ENCODE measurements at places on chromosomes 1 and 21. TPM values are rescaled to one million over a fixed set of nuclear protein-coding genes. Genes with fewer than 3 reads are reported as not detected.

DNA sequence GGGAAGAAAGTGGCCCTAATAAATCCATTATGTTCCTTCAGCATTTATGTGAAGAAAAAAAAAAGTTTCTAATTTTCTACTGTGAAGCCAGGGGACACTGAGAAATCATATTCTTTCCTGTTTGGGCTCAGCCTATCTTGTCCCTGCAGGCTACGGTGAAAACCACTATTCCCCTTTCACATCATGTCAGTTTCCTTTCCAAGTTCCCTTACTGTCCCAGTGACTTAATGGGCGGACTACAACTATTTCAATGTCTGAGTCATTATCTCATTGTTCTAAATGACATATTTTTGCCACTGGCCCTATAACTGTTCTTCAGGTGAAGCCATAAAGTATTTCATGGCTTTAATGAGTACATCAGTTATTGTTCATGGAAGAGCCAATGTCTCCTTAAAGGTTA, 71.3 kb upstream of the BEND5 start:
- no peak for DNase-seq

- DNase-seq, result no peak
Observed at GRCh38 chr1:225840713-225841112, 30.8 kb downstream of the EPHX1 start.

DNA sequence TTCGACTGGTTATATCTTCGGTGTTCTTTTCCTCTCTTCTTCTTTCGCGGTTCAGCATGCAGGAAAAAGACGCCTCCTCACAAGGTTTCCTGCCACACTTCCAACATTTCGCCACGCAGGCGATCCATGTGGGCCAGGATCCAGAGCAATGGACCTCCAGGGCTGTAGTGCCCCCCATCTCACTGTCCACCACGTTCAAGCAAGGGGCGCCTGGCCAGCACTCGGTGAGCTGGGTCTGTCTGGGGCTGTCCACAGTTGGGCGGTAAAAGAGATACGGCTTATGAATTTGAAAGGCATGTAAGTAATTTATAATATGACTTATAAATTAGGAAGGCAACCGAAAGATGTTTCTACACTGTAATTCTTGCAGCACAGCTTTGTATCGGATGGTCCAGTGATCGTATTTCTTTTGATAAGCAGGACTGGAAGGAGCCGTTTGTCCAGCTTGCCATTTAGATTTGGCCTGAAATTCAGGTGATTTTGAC, 334 bp downstream of the CTH start:
- no peak for DNase-seq

DNA sequence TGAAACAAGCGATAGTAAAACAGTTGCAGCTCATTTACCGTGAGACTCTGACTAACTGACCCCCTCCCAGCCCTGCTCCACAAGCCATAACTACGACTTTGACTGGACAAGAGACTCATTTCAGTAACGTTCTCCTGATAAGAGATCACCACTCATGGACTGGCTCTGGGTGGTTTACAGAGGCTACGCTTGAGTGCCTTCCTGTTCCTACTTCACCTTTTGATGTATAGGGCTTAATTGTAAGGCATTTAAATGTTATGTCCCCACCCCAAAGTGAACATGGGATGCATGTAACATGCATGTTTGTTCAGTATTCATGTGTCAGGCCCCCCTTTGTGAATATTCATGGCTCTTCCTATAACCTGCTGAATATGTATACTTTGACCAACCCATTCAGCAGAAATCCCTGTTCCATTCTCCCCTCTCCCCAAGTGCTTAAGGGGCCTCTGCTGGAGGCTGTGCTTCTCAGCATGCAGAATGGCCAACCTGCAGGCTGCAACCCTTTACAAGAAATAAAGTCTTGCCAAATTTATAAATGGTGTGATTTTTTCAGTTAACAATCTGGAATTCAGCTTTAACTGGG, 50.7 kb upstream of the SPOCD1 start:
- no peak for DNase-seq

DNA sequence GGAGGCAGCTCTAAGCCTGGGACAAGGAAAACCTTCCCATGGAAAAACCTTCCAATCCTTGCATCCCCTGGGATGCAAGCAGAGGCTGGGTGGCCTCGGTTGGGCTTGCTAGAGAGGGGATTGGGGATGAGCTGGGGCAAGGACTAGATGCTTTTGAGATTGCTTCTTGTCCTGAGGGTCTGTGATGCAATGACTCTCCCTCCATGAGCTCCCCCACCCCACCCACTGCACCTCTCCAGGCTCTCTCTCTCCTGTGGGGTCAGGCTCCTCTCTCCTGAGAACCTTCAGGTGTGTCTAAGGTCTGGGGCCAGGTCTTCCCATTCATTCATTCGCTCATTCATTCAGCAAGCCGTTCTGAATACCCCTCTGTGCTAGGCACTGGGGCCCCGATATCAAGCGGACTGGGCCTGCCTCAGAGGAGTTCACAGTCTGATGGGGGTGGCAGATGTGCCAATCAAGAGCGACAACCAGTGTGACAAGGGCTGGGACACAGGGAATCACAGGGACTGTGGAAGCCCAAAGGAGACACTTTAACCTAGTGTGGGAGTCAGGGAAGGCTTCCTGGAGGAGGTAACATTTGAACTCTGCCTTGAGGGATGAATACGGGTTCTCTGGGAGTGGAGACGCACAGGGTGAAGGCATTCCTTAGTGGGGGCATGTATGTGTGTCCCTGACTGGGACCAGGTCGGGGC, 6.5 kb downstream of the LDLRAD1 start:
- DNase-seq, result no peak

GRCh38 chr1:22224091-22224490, 81.2 kb upstream of the WNT4 start:
- no peak for DNase-seq

The MUTYH gene
- total RNA-seq, result 89.7 TPM

Data from neural progenitor cell (in vitro differentiated cells).